CD4-positive, alpha-beta T cell treated with Interleukin-15 for 4 hours (primary cell): ENCODE measurements at places on chromosomes 4 and X.

- DNase-seq, result no peak
Observed at GRCh38 chr4:117664706-117665444, 369.4 kb upstream of the NDST3 start.

- DNase-seq, result no peak
Observed at GRCh38 chr4:40327340-40327739, 7.8 kb upstream of the CHRNA9 start.

DNA sequence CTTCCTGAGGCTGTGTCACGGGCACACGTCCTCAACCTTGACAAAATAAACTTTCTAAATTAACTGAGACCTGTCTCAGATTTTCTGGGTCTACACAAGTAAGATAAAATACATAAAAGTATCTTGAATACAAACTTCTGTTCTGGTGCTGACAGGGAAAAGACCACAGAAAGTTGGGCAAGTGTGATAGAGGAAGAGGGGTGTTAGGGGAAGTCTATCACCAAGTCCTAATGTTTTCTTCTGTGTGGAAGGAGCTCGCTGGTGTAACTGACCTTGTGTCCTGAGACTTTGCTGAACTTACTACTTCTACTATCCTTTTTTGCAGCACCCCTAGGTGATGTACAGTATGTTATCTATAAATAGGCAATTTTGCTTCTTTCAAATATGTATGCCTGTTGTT lies 97.0 kb upstream of the STIM2 start:
- DNase-seq, result no peak

GRCh38 chr4:140059159-140059558 lies 94.8 kb downstream of the MAML3 start:
- DNase-seq, result no peak

DNA sequence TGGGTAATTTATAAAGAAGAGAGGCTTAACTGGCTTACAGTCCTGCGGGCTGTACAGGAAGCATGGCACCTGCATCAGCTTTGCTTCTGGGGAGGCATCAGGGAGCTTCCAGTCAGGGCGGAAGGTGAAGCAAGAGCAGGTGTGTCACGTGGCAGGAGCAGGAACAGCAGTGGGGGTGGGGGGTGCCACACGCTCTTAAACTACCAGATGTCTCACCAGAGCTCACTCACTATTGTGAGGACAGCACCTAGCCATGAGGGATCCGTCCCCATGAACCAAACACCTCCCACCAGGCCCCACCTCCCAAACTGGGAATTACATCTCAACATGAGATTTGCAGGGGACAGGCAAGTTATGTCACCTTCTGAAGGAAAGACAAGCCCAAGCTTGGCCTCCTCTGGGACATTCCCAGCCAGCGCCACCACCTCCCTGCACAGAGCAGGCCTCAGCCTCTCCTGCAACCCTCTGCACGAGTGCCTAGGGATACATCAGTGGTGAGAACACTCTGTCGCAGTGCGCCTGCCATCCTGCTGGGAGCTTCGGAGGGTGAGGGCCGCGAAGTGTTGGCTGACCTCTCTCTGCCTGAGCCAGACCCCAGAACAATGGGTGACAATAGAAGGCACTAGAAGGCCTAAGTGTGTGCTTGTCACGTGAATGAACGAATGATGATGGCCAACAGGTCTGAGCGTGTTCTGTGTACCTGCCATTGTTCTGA lies 244.3 kb downstream of the EVC2 start:
- no peak for DNase-seq

DNA sequence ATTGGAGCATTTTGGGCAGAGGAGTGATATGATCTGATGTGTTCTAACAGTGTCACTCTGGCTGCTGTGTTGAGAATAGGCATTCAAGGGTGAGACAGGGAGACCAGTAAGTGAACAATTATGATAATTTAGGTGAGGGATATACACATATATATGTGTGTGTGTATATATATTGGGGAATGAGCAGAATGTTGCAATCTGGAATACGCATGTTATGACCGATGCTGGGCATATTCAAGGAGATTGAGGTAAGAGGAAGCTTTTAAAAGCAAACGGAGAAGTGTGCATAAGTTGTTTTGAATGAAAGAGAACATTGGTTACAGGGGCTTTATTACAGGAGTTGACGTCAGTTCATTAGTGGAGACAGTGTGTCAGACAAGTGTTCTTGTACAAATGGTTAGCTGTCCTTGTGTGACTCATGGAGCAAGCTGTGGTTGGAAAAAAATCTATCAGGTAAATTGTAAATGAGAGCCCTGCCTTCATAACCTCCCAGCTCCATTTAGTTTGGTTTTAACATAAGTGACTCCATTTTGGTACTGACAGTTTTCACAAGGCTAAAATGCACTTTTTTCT lies 442.5 kb upstream of the LCORL start:
- DNase-seq, result no peak

DNA sequence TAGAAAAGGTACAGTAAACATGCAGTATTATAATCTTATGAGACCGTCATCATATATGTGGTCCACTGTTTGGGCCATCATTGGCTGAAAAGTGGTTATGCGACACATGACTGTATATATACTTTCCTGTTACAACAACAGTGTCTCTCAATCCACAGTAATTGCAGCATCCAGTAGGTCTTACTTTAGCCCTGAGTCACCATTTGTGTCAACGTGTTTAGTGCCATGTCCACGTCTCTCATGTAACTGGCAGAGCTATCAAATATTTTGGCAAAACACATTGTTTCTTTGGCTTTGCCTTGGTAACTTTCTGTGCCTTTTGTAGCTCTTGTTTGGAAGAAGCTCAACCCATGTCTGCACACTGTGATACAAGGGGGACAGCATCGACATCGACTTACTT lies 73.8 kb downstream of the CD38 start:
- no peak for DNase-seq

GRCh38 chrX:21427086-21427485 lies 52.9 kb downstream of the CNKSR2 start:
- no peak for DNase-seq

- no peak for DNase-seq
Observed at GRCh38 chr4:8086783-8087445, 71.7 kb downstream of the ABLIM2 start.

- no peak for DNase-seq
Observed at GRCh38 chrX:37854748-37855147, 7.4 kb upstream of the DYNLT3 start.

GRCh38 chrX:11197671-11198070 lies 86.5 kb downstream of the HCCS start:
- DNase-seq, result no peak

GRCh38 chr4:164239976-164240375 lies 514.0 kb upstream of the SMIM31 start:
- no peak for DNase-seq

GRCh38 chrX:154401045-154401799 lies 3.0 kb downstream of the RPL10 start:
- DNase-seq, result no peak

GRCh38 chr4:102775805-102776204 lies 15.0 kb upstream of the MANBA start:
- no peak for DNase-seq
